Hippocampal formation (tissue), 2 donors: ENCODE measurements at places on chromosomes 3 and 15.

GRCh38 chr15:28289694-28290463, 32.1 kb downstream of the HERC2 start:
- no peak for DNase-seq

- DNase-seq, result no peak
Measured at GRCh38 chr15:32743411-32744140, 25.8 kb downstream of the GREM1 start.

DNA sequence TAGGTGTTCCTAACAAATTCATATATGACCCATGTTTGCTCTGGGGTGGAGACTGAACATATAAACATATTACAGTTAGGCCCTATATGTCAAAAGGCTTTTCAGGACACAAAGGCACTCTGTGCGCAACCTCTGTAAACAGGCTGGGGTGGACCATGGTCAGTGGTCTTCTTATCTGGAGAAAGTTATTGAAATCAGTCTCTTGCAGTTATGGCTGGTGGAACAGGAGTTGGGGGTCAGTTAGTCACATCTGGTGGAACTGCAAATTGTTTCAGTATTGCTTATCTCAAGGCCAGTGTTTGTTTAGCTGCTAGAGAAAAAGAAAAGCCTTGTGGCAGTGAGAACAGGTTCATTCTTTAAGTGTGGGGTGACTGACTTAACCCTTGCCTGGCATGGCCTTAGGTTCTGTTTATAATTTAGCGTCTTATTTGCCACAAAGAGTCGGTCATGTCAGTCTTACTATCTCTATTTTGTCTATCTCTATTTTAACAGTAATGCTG, 5.9 kb upstream of the GP9 start:
- no peak for DNase-seq

- DNase-seq, result no peak
Measured at GRCh38 chr15:85414991-85415390, 34.6 kb downstream of the AKAP13 start.

DNA sequence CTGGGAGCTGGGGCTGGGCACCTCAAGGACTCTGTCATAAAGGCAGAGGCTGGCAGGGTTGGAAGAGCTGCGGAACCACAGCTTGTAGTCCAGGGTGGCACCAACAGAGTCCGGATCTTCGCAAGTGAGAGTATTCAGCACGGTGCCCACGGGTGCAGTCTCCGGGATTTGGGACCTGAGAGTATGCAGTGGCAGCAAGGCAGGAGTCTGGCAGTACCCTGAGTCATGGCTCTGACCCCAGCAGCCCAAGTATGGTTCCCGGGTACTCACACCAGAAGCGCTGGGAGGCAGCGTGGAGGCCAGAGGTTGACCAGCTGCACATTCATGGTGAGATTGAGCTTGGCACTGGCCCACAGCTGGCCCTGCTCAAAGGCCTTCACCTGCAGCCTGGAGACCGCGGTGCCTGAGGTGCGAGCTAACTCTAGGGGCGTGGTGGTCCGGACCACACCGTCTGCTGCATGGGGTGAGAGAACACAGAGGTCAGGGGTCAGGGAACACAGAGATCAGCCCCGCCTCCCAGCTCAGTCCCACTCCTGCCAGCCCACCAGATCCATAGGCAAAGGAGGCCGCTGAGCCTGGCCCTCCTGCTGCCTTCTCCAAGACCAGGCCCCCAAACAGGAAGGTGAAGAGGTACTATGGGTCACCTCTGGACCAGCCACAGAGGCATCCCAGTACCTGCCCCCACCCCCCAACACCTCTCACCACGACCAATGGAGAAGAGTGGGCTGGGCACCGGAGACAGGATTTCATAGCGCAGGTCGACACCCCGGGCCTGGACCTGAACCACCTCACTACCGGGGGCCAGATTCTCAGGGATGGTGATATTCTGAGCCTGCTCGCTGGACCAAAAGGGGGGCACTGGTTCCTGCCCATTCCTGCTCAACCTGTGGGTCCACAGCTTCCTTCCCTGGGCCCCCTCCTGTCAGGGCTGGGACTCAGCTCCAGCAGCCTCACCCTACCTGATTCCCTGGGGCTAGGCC, 4.5 kb downstream of the CDHR4 start:
- no peak for DNase-seq

DNA sequence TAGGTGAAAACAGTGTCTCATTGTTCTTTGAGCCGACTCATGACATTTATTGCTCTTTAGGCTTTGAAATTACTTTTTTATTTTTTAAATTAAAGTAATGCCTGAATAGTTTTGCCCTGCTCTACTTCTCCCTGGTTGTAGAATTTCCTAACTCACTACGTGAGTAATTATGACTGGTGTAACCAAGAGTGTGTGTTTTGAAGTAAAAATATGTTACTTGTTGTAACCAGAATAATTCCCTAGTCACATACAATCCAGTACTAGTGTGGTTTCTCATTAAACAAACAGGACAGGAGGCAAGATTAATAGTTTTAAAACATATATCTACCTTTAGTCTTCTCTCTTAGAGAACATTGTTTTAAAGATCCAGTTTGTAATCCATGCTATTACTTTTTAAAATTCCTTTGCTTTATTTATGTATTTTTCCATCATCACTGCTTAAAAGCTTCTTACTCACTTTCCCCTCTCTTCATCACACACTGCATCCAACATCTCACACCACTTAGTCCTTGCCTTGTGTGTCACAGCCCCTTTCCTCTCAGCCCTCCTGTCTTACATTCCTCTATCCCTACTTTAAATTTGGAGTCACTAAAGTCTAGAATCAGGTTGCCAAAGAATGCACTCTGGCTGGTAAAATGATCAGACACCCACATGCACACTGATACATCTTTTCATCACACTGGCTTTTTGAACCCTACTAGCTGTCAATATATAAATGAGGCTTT, 219.7 kb downstream of the WNT5A start:
- DNase-seq, result no peak

DNA sequence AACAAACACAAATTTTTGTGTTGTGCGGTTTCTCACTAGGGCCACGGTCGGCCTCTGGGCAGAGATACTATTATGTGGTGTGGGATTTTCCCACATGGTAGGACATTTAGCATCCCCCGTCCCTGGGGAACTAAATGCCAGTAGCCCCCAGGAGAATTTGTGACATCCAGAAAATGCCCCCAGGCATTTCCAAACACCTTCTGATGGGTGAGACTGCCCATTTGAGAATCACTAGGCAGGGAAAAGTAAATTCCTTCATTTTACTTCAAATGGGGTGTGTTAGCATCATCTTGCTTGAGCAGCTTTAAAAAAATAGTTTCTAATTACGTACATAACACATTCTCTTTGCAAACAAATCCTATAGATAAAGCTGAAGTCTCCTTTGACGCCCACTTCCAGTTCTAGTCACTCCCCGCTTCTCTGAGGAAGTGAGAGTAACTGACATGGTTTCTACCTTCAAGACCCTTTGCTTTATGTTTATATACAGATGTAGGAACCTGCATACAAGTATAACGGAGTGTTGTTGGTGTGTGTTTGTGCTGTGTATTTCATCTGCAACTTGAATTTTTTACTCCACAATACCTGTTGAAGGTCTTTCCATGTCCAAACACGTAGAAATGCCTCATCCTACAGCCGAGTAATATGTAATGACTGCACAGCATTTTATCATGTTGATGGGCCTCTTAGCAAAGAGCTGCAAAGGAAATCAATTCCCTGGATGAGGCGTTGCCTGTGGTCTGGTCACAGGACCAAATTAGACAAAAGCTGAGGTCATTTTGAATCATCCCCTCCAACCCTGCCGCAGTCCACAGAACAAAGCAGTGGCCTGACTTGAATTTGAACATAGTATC, 31.4 kb upstream of the ZBTB38 start:
- no peak for DNase-seq

GRCh38 chr15:68210821-68211655, 5.9 kb upstream of the CALML4 start:
- DNase-seq, result peak; percentile 83
